ENCODE measurements at places on chromosomes 2 and 18.

GRCh38 chr2:17313261-17313660 lies 205.0 kb downstream of the RAD51AP2 start:
- no peak for DNase-seq

DNA sequence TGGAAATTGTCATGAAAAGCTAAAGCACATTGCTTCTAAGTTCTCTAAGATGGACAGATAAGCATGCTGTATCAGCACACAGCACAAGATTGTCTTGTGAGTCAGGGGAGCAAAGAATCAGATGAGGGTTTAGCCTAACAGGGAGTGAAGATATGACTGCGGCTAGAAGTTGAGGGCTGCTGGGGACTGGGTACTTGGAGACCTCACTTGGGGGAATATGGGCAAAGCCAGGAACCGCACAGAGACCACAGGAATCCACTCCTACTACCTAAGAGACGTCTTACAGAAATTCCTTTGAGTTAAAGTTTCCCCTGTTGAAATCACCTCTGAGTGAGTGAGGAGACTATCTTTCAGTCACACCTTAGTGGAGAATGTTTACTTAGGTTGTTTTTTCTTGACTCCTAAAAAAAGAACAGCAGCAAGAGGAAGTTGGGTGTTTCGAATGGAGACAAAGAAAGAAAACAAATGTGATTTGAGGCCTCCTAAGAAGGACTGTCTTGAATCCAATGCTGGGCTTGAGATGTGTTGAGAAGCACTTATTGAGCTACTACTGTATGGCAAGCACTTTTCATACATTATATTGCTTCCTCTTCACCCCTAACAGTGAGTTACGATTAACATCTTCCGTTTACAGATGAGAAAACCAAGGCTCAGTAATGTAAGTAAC lies 100.7 kb downstream of the ANKRD44 start:
- DNase-seq, result no peak

DNA sequence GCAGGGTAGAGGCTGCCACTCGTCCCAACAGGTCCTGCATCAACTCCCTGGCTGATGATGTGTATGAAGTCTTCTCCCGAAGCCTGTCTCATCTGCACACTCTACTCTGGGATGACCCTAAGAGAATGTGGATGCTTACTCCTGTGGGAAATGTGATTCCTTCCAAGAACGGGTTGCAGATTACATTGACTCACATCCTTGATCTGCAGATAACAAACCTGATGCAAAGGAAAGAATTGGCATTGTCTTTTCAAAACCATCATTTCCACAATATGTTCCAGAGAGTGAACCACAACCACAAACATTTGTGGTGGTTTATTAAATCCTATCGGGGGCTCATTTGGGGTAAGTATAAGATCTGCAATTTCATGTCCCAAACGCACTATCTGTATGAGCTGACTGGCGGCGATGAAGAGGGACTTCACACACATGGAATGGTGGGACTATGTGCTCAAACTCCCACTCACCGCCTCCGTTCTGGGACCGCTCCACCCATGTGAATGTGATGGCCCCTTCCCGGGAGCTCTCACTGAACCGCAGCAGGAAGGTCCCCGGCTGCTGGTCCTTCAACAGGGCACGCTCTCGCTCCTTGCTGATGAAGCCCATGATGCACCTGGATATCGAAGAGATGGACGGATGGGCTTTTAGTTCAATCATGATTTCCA lies 35.5 kb downstream of the STAT1 start:
- DNase-seq, result no peak

- DNase-seq, result no peak
Observed at GRCh38 chr2:206273905-206274304, 558 bp upstream of the ZDBF2 start.

DNA sequence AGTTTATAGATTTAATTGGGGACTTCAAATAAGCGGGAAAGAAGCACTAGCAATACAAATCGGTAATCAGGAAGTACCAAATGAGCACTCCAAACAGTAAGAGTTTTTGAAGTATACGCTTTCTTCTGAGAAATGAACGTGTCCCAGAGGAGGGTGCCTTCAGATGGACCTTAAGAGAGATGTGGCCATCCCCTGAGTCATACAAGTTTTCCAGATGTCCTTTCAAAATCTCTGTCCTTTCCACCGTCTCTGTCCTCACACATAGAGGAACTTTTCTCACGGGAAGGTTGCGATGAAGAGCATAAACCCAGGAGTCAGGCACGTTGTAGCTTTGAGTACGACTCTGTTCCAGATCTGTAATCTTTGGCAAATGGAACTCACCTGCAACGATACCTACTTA lies 1.7 kb upstream of the SMAD2 start:
- no peak for DNase-seq

DNA sequence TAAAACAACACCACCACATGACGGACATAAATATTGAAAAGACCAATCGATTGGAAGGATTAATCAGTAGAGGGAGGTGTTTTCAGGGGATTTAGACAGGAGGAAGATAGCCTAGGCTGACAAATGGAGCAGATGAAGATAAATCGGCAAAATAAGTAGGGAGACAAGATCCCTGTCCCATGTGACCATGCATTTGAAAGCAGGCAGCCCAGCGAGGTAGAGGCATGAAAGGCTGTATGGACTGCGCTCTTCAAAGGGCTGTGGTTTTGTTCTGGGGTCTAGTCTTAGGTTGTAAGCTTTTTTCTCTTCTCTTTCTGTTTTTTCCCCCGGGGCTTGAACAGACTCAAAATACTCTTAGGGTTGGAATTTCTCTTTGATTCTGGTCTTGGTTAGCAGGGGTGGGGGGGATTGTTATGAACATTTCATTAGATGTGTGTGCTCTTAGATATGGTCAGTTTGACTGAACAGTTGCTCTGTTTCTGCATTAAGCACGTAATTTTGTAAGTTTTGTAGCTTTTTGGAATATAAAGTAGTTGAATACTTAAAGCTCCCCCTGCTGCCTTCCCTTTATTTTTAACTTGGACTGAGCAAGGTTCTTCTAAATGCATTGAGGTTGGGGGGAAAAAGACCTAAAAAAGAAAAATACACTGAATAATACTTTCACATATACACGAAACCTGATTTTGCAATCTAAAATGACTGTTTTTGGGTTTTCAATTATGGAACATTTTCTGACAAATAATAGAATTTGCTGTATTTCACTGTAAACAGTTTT lies 32.2 kb downstream of the ZNF532 start:
- DNase-seq, result no peak

- DNase-seq, result no peak
Observed at GRCh38 chr2:112944971-112945370, 32.8 kb upstream of the IL36G start.

DNA sequence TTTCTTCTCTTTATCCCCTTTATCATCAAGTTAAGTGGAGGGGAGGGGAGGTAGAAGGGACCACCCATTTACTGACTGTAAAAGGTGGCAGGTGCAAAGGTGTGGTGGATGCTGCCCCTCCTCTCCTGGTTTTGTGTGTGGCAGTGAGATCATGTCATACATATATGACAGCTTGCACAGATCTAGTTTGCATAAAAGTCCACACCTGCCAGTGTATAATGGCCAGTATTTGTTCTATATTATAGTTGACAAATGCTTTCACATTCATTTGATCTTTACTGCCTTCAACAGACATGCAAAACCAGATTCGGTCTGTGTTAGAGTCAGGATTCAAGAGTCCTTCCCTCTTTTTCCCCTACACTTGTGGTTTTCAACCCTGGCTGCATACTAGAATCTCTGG lies 55.1 kb downstream of the TGFA start:
- DNase-seq, result no peak

GRCh38 chr2:67649331-67650261 lies 252.5 kb downstream of the ETAA1 start:
- no peak for DNase-seq

DNA sequence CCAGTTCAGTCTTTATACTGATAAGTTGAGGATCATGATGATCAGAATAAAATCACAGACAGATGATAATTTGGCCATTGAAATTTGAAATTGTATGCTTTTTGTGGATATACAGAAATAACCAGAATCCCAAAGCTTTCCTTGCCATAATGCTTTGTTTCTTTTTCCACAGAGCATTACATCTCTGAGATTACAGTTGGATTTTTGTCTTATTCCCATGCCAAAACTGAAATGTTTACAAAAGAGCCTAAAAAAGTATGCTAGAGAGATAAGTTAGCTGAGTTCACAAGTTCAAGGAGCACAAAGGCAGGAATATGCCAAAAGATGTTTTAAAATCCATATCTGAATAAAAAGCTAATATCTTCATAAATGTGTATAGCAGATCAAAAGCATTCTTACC lies 321.3 kb downstream of the PID1 start:
- no peak for DNase-seq

DNA sequence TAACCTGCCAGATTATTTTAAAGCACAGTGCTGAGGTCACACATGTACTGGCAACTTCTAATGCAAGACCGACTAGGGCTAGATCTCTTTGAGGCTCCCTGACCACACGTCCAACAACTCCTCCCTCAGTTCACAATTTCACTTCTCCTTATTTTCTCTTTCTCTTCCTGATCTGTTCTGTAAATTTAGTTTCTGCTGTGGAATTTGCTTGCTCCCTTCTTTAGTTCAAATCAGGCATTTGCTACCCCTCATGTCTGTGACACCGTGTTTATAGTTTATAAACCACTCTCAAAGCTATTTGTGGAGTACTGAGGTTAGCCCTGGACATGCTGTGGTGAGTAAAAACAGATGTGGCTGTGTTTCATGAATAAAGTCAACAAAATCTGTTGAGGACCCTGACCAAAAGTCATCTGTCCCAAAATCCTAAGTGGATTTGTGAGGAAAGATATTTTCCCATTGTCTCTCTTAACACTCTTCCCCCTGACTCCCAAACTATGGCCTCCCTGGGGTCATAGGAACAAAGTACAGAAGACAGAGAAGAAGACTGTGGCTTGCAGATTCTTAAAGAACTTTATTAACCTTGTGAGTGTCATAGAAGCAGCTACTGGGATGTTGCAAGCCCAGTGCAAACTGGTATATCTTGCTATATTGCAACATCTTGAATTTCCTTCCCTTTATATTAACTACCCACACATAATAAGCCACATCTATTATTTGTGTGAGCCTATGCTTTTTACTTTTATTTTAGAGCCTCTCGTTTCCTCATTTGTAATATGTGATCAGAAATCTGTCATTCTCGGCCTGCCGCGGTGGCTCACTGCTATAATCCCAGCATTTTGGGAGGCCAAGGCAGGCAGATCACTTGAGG lies 3.5 kb upstream of the NAGK start:
- no peak for DNase-seq

- no peak for DNase-seq
Observed at GRCh38 chr18:29062921-29063320, 886.0 kb upstream of the CDH2 start.

DNA sequence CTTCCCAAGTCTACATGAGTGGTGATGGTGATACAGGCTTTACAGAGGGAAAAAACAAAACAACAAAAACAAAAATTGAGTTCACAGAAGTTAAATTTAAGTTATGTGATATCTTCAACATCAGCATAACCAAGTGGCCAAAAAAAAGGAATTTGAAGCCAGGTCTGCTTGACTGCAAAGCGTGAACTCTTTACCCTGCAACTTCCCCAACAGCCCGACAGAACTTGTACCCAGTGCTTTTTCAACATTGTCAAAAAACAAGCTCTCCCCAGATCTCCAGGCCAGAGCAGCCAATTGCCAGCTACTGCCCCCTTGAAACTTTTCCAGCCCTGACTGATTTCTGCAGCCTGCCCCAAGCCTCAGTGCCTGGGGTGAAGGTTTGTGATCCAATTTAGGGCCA lies 76.7 kb downstream of the RNF144A start:
- DNase-seq, result no peak

DNA sequence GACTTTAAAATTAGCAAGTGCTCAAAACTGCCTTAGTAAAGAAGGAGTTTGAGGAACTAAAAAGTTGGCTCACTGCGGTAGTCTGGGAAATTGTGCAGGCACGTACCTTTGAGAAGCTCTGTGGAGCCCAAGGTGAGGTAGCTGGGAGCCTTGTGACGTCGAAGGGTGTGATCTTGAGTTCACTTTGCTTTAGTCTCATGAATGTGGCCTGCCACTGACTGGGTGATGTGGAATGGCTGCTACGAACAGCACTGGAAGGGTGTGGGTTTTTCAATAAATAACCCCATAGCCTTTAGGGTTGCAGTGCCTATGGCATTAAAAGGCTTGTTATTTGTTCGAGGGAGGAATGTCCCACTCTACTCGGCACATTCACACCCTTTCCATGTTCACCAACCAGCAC lies 312.3 kb downstream of the PRKCE start:
- no peak for DNase-seq

- no peak for DNase-seq
Observed at GRCh38 chr18:34159691-34160185, 65.0 kb downstream of the NOL4 start.

DNA sequence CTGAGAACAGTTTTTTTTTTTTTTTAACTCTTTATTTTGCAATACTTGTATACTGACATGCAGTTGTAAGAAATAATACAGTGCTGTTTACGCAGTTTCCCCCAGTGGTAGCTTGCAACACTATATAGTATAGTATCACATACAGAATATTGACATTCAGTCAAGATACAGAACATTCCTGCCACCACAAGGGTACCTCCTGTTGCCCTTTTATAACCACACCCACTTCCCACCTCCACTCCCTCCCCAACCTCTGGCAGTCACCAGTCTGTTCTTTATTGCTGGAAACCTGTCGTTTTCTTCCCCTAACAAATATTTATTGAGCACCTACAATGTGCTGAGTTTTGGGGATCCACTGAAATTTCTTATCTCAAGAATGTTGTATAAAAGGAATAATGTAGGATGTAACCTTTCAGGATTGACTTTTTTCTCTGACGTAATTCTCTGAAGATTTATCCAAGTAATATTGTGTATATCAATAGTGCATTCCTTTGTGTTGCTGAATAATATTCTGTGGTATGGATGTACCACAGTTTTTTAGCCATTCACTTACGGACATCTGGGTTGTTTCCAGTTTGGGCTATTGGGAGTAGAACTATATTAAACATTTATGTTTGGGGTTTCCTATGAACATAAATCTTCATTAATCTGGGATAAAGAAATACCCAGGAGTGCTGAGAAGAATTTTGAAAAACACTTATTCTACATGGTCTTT lies 51.4 kb upstream of the EML6 start:
- DNase-seq, result no peak

DNA sequence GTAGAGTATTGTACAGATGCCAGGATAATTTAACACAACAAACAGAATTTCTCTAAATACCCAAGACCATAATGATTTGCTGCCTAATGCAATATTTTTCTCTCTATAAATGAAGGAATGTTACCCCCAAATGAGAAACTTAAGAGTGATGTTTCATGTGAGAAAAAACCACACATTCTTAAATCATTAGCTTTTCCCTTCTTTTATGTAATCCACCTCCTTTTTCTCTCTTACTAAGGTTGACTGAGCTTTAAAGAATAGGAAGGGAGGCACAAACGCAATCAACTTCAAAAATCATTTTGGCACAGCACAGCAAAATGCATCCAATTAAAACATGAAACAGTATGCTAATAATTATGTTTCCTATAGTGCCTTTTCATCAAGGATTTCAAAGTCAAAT lies 698.1 kb upstream of the CDH2 start:
- no peak for DNase-seq
